ENCODE measurements at places on chromosomes 7 and 10.
A peak's percentile ranks its signal among the peaks of the same experiment; 100 is the strongest.

- DNase-seq, result no peak
Observed at GRCh38 chr10:43225787-43226153, 41.1 kb downstream of the RASGEF1A start.

GRCh38 chr7:2604608-2605174, 27.1 kb upstream of the TTYH3 start:
- DNase-seq, result no peak

DNA sequence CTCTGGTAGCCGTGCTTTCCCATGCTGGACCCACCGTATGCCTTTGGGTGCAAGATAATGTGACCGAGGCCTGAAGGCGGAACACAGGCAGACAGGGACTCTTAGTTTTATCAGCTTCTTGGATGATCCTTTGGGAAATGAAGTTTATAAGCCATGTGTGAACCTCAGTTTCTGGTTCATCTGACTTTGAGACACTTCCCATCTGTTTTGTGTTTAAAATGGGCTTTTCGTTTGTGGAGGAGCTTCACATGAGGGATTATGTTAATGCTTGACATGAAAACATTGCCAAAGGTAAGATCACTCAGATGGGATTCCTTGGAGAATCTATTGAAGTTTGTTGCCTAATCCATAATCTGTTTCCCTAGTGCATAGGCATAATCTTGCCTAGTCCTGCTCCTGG, 249.8 kb upstream of the LYZL1 start:
- DNase-seq, result no peak

DNA sequence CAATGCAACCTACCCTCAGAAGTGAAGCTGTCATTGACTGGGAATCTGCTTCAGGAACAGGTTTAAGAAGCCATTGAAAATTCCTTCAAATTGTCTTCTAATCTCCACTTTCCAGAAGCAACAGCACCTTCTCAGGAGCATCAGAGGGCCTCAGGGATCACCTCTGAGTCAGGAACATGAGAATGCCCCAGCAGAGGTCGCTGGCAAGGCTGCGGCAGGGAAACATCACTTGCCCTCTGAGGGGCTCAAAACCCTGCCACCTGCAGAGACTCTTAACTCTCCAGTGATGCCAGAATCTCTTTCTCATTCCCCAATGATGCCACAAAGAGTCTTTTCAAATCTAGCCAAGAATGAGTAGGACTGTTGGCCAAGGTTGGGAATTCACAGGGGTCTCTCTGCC, 5.9 kb upstream of the MAPK8 start:
- DNase-seq, result no peak

- DNase-seq, result no peak
Observed at GRCh38 chr7:104480529-104480928, 152.1 kb downstream of the LHFPL3 start.

DNA sequence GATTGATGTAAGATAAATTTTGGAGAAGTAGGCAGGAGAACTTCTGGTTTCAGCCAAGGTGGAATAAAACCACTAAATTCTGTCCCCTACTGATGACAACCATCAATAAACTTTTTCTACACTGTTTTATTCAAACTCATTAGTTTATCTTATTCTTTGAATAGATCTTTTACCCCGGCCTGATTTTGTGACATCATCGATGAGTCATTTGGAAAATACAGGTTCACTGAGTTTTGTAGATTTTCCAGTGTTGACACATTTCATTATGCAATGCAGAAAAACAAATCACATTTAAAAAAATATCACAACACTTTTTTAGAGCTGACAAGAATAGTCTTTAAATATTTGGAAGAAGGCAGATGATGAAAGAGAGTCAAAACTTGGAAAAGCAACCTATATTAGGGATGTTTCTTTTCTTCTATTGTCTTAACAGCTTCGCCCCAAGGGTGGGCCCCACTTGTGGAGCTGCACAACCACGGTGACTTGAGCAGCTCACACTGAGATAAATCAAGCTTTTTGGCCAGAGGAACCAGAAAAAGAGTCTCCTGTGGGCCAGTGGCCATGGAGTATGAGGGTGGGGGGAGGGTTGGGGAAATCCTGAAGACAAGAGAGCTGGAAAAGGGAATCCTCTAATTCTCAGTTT, 112.8 kb downstream of the PTEN start:
- no peak for DNase-seq

GRCh38 chr10:83522881-83523386, 616.4 kb upstream of the GHITM start:
- no peak for DNase-seq

DNA sequence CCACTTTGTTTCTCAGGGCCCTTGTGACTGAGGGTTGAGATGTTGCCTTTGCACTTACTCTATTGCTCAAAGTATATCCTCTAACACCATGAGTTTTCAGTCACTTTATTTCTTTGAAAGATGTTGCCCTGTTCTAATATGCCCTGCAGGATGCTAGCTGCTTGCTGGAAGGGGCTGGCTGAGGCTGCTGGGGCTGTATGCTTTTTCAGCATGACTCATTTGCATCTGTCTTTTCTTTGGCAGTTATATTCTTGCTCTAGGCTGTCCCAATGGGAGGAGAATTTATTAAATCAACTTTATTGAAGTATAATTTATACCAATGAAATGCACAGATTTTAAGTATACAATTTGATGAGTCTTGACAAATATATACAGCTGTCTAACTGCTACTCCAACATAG, 157.7 kb downstream of the PLPP4 start:
- no peak for DNase-seq

GRCh38 chr7:130379019-130379418, 1.3 kb upstream of the CPA1 start:
- DNase-seq, result peak; percentile 18

- no peak for DNase-seq
Observed at GRCh38 chr10:287026-287709, 151.9 kb downstream of the ZMYND11 start.

GRCh38 chr10:72274730-72275350, 1.1 kb downstream of the DDIT4 start:
- no peak for DNase-seq

- peak; percentile 12 for DNase-seq
Observed at GRCh38 chr10:50508315-50509051, 115.3 kb downstream of the SGMS1 start.

GRCh38 chr7:41122256-41122987, 580.5 kb downstream of the INHBA start:
- DNase-seq, result no peak

GRCh38 chr7:82376739-82377138, 66.8 kb downstream of the CACNA2D1 start:
- DNase-seq, result no peak

GRCh38 chr10:12235796-12236195, 39.8 kb downstream of the CDC123 start:
- DNase-seq, result no peak

DNA sequence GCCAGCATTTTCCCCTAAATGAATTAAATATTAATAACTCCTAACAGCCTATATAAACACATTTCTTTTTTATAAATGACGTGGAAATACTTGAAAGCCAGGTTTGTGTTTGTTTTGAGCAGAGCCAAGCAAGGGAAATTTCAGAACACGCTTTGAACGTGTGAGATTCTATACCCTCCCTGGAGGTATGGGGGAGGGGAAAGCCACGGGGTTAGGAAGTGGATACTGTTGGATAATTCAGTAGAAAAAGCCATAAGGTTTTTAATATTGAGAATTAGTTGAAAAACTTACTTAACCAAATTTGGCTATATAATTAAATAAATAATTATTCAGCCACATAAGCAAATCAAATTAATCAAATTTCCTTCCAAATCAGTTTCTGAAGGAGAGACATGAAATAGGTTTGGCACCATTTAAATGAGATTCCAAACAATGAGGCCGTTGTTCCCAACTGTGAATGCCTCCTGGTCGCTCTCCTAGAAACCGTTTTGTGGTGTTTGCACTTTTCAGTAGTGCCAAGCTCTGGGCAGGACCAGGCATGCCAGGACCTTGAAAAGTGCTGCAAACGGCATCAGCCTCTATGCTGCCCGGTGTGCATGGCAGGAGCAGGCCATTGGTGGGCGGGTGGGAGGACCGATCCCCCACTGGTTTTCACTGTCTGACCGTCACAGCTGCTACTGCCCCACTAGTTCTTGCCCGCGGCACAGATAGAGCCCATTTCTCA, 88.1 kb downstream of the SEPTIN14 start:
- DNase-seq, result no peak

DNA sequence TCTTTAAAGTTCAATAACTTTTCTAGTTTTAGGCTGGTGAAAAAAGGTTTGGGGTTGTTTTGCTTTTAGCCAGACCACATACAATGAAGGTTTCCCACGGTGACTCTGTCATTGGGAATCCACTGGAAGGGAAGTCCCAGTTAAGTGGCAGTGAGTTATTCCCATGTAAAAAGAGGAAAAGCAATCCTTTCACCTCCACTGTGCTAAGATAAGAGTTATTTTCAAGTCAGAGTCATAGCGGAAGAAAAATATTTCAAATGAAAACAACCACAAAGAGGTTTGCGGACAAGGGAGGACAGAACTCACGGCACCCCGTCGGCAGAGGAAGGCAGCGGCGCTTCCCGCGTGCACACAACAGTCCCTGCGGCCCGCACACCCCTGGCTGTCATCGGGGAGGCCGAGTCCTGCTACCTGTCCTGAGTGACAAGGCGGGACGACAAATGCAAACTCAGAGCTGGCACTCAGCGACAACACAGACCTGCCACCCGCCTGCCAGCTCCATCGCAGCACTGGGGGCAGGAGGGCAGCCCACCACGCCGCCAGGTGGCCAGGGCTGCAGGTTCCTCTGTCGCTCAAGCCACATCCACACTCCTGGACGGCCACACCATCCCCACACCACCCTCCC, 9.3 kb upstream of the PAPOLB start:
- no peak for DNase-seq

GRCh38 chr10:25047591-25048301, 31.3 kb downstream of the THNSL1 start:
- DNase-seq, result no peak

- no peak for DNase-seq
Observed at GRCh38 chr7:26603631-26604030, 260.8 kb downstream of the SKAP2 start.

- DNase-seq, result peak; percentile 59
Observed at GRCh38 chr7:105691680-105692564, 110.6 kb upstream of the EFCAB10 start.

GRCh38 chr7:150944066-150945042, 33.8 kb downstream of the KCNH2 start:
- DNase-seq, result no peak

DNA sequence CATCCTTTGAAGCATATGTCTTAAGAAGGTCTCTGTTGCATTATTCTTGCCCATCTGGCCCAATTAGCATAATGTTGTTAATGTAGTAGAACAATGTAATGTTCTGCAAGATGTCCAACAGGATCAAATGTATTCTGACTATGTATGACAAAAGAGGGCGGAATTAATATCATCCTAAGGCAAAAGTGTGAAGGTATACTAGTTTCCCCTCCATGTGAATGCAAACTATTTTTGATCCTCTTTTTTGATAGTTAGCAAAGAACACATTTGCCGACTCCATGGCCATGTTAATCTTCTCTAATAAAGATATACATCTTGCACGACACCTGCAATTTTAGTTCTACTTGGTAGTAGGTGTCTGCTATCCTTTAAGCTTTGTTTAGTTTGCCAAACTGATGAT, 157.6 kb downstream of the ATRNL1 start:
- DNase-seq, result no peak

DNA sequence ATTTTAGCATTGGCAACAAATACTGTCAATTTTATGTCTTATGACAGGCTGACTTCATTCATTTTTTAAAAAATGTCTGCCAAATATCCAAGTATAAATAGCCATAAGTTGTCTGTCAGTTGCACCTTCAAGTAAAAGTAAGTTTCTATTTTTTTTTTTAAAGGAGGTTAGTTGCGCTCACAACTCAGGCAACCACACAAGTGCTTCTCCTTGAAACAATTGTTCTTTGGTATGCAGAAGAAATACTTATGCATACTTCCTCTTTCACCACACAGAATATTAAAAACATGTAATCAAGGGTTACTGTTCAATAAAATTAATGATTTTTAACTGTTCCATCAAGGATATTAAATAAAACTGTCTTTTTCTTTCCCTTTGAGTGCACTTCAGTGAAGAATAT, 97.9 kb downstream of the RTKN2 start:
- DNase-seq, result no peak

- DNase-seq, result no peak
Observed at GRCh38 chr7:133268355-133268754, 15.5 kb downstream of the EXOC4 start.

DNA sequence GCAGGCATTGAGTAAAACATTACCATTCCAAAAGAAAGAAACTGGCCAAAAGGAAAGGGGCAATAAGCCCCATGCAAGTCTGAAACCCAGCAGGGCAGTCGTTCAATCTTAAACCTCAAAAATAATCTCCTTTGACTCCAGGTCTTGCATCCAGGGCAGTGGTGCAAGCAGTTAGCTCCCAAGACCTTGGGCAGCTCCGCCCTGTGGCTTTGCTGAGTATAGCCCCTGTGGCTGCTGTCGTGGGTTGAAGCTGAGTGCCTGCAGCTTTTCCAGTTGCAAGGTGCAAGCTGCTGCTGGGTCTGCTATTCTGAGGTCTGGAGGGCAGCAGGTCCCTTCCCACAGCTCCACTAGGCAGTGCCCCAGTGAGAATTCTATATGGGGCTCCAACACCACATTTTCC, 580.1 kb upstream of the AUTS2 start:
- DNase-seq, result no peak

DNA sequence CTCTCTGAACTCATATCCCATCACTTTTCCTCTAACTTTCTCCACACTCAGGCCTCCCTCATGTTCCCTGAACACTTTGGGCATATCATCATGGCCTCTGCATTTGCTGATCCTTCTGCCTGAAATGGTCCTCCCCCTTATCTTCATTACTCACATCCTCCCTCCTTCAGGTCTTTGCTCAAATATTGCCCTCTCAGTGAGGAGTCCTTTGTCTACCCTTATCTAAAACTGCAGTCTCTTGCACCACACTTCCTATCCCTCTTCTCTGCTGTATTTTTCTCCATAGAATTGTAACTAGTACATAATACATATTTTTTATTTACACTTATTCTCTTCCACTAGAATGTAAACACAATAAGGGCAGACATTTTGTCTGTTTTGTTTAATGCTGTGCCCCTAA, 41.7 kb downstream of the DNAJC1 start:
- no peak for DNase-seq

DNA sequence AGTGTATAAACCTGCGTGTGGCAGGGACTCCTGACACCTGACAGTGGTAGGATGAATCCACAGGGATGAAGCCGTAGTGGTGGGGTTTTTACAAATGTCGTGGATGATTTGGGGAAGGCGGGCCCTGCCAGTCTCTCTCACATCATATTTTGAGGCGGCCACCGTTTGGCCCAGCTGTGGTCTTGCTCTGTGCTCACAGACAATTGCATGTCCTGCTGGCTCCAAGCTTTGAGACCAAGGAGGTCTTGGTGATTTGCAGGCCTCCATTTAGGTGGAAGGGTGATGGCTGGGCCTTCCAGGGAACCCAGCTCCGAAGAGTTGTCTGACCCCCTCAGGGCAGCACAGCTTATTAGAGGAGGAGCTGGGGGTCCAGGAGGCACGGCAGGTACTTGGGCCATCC, 151.1 kb upstream of the SHH start:
- no peak for DNase-seq

- peak; percentile 19 for DNase-seq
Observed at GRCh38 chr10:69952821-69953221, 99.8 kb upstream of the MACROH2A2 start.

- DNase-seq, result no peak
Observed at GRCh38 chr10:77350711-77351119, 286.9 kb downstream of the KCNMA1 start.
